ENCODE measurements at places on chromosomes 13 and 19.
A peak's percentile ranks its signal among the peaks of the same experiment; 100 is the strongest.

DNA sequence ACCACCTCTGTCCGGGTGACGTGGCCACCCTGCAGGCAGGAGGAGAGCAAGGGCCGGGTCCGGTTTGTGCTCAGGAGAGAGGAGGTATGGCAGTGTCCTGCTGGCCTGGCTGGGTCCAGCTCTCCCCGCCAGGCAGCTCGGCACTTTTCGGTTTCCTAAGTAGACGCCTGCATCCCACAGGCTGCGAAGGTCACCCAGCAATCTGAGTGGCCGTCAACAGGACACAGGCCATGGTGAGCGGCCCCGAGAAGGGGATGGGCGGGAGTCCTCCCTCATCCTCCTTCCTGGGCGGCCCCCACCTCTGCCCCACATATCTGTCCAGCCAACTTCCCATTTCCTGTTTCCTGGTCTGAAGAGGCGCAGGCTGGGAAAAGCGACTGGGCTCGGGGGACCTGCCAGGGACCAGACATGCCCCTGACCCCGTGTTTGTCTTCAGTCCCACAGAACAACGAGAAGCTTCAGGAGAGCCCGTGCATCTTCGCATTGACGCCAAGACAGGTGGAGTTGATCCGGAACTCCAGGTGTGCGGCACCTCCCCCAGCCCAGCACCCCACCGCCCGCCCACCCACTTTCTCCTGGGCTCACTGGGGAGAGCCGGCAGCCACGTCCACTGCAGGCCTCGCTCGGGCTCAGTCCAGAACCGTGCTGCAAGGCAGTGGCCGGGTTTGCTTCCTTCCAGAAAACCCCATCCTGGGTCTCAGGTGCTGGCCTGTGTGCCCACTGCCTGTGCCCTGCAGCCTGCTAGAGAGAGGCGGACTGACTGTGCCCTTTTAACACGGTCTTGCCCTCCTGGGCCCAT lies 16.3 kb downstream of the PIAS4 start:
- no peak for DNase-seq

- peak; percentile 21 for DNase-seq
Observed at GRCh38 chr13:44191504-44192171, 182.0 kb upstream of the SERP2 start.

GRCh38 chr19:4580961-4581665 lies 21.6 kb upstream of the SEMA6B start:
- DNase-seq: no peak

- DNase-seq: no peak
Observed at GRCh38 chr19:8204961-8205360, 4.2 kb upstream of the CERS4 start.

GRCh38 chr13:113923376-113924063 lies 50.4 kb downstream of the C13orf46 start:
- no peak for DNase-seq

- no peak for DNase-seq
Observed at GRCh38 chr13:107295416-107296140, 727.6 kb upstream of the ARGLU1 start.

DNA sequence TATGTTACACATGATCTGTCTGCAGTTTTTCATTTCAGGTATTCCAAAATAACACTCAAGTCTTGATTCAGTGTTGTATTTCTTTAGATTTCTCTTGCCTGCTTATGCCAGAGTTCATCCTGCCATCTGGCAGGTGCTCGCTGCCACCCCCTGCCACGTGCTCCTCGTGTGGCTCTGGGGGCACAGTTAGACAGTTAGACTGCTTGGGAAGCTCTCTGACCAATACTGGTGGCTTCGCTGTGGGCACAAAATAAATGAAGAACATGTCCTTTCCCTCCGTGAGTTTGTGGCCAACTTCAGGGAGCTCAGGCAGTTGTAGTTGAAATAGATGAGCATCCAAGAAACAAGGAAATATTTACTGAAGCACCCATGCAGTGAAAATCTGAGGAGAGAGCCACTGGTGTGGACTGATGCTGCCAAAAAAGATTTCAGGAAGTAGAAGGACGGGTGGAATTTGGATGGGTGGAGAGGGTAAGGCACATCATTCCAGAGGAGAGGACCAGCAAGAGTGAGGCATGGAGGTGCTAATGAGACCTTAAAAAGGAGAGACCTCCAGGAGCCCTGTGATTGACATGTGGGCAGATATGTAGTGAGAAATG lies 37.5 kb upstream of the GPR183 start:
- no peak for DNase-seq

- DNase-seq: no peak
Observed at GRCh38 chr13:60944016-60944415, 471.6 kb downstream of the PCDH20 start.

DNA sequence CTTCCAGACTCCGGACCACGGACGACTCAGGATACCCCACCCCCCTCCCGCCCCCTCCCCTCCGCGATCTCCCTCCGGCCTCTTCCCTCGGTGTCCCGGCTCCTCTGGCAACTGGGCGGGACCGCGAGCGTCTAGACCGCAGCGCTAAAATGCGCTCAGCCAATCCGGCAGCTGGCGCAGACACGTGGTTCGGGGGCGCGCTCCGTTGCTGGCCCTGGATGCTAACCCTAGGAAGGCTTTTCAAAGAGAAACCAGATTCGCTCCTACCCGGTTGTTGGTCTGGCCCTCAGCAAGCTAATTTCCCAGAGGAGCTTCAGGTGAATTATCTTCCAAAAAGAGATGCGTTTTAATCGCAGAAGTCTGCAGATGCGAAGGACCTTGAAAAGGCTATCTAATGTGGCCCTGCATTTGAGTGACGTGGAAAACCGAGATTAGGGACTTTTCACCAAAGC lies at the start of gene DZIP1:
Gene DZIP1, minus strand, starts transcription at position 106 of the 452 bp plus-strand sequence. CDS start 2,677 bp downstream, outside the sequence.
- no peak for DNase-seq

DNA sequence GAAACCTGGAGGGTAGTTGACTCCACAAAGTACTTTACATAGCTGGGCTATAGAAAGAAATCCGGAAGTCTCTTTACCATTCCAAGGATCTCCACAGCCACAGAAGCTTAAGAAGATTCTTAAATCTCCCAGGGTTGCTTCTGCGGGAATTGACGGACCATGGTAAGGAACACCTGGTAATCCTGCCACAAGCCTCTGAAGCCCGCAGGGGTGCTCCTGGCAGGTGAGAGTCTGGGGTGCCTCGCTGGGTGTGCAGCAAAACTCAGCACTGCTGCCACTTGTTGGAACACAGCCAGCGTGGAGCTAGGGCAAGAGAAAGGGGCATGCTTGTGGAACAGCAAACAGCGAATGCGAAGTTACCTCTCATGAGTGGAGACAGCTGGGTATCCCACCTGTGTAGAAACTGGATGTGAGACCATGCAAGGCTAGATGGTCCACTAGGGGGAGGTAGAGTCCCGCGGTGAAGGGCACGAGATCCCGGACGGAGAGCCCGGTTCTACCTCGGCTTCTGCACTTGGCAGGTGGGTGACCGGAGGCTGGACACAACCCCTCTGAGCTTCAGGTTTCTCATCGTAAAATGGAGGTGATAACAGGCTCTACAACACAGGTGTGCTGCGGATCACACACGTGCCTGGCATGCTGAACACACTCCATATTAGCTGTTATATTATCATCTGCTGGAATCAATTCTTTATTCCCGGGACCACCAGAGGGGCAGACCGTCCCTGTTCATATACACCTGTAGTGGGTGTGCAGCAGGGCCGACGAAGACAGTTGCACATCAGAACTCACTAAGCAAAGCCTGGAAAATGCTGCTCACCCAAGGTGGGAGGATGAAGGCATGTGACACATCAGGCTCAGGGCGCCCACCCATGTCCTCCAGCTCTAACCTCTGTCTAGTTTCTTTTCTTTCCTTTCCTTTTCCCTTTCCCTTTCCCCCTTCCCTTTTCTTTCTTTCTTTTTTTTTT lies 24.1 kb upstream of the UBAC2 start:
- DNase-seq: peak; percentile 76

GRCh38 chr19:57078802-57079201 lies 41.0 kb upstream of the USP29 start:
- no peak for DNase-seq

GRCh38 chr13:46605825-46606554 lies 53.0 kb downstream of the LRCH1 start:
- DNase-seq: no peak

DNA sequence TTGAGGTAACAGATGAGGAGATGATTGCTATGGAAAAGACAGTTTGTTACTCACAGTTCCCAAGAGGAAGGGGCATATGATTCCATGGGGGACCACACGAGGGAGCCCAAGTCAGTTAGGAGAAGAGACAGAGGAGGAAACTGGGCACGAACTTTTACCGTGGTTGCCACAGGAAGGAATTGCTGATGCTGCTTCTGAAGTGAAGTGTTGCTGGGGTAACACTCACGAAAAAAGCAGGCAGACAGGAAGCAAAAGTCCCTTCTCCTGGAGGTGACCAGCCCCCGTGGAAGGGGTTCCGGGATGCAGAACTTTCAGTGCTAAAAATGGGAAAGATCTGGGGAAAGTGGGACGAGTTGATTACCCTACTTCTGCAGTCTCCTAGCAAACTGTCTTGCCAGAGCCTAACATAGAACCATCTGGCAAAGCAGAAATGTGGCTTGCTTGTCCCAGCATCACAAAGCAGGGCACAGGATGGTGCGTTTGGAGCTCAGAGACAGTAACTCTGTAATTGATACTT lies 35.4 kb upstream of the MAP3K10 start:
- DNase-seq: no peak

GRCh38 chr19:55206664-55207500 lies 2.4 kb downstream of the PTPRH start:
- peak; percentile 57 for DNase-seq

- no peak for DNase-seq
Observed at GRCh38 chr13:111049791-111050538, 65.1 kb upstream of the ARHGEF7 start.

- no peak for DNase-seq
Observed at GRCh38 chr13:47932950-47933923, 67.8 kb downstream of the SUCLA2 start.
